GM12878 (cell line): ENCODE measurements at places on chromosomes 12 and 14. TPM values are rescaled to one million over a fixed set of nuclear protein-coding genes. Genes with fewer than 3 reads are reported as not detected.

GRCh38 chr14:31127690-31128089 is 79.9 kb downstream of the HECTD1 start:
- H3K4me1 ChIP-seq = peaks cover 11% of the 10 kb centered on the region
- H3K27me3 ChIP-seq = no peaks in the 10 kb centered on the region
- H3K4me3 ChIP-seq = no peak overlapping the region
- H3K36me3 ChIP-seq = peaks cover 11% of the 10 kb centered on the region
- no peak for DNase-seq

GRCh38 chr14:39175445-39176262 is 600 bp downstream of the PNN start:
- H3K4me3 ChIP-seq = peak overlapping the region; percentile 90
- no peaks in the 10 kb centered on the region for H3K27me3 ChIP-seq
- no peak for DNase-seq
- H3K36me3 ChIP-seq = peaks cover 29% of the 10 kb centered on the region
- peaks cover 7% of the 10 kb centered on the region for H3K4me1 ChIP-seq

- no peak overlapping the region for H3K4me3 ChIP-seq
- no peak overlapping the region for H3K27ac ChIP-seq
- no peak for DNase-seq
These were observed 158.8 kb upstream of the PRMT8 start for GRCh38 chr12:3332188-3332587.

DNA sequence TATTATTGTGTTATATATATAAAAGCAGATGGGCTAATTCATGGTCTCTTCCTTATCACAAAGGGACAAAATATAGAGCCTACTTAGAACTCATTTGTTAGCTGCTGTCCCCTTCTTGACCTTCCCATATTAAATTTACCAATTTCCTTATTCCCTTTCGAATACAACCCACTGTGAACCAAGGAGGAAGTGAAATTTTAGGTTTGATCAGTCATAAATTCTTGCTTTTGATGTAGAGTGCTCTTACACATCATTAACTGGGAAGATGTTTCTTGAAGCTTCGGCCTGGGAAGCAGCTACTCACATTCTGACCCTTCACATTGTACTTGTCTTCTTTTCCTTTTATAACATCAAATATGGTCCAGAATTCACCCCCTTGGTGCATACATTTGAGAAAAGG is 579.0 kb downstream of the LRFN5 start:
- H3K4me3 ChIP-seq = no peak overlapping the region
- no peak overlapping the region for H3K27ac ChIP-seq
- H3K27me3 ChIP-seq = no peaks in the 10 kb centered on the region
- no peaks in the 10 kb centered on the region for H3K36me3 ChIP-seq
- H3K4me1 ChIP-seq = no peaks in the 10 kb centered on the region
- DNase-seq = no peak

- H3K4me3 ChIP-seq = no peak overlapping the region
- no peak overlapping the region for H3K27ac ChIP-seq
- H3K36me3 ChIP-seq = peaks cover 29% of the 10 kb centered on the region
- no peaks in the 10 kb centered on the region for H3K27me3 ChIP-seq
These were observed 2.5 kb downstream of the SFSWAP start for GRCh38 chr12:131713349-131713748.

DNA sequence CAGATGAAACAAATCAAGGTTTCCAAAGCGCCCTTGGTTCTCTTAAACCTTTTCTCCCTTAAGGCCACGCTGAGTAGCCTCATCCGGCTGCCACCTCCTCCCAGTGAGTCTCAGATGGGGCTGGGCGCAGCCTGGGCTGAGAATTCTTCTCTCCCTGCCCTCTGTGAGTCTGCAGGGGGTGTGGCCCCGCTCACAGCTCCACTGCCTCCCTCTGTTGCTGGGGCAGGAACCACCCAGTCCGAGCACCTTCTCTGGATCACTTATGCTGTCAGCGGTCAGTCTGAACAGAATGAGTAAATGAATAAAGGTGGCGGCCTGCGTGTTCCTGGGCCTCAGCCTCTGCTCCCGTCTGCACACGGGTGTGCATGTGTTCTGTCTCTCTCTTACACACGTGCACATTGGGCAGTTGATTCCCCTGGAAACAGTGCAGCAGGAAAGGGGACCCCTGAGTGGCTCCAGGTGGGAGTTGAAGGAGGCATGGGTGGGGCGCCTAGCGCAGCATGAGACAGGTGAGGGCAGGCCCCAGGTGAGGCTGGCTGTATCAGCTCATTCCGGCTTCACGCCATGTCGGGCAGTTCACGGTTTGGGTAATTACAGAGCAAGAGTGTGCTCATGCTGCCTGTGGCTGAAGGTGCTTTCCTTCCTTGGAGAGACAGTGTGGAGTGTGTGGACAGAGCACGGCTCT is 4.3 kb downstream of the PAPLN start:
- no peaks in the 10 kb centered on the region for H3K36me3 ChIP-seq
- peaks cover 8% of the 10 kb centered on the region for H3K27me3 ChIP-seq
- DNase-seq = no peak
- peaks cover 50% of the 10 kb centered on the region for H3K4me1 ChIP-seq

- H3K36me3 ChIP-seq = peaks cover 6% of the 10 kb centered on the region
- no peak overlapping the region for H3K4me3 ChIP-seq
- H3K4me1 ChIP-seq = peaks cover 12% of the 10 kb centered on the region
- H3K27ac ChIP-seq = no peak overlapping the region
- no peaks in the 10 kb centered on the region for H3K27me3 ChIP-seq
These were observed 36.6 kb downstream of the ETV6 start for GRCh38 chr12:11686120-11686519.

DNA sequence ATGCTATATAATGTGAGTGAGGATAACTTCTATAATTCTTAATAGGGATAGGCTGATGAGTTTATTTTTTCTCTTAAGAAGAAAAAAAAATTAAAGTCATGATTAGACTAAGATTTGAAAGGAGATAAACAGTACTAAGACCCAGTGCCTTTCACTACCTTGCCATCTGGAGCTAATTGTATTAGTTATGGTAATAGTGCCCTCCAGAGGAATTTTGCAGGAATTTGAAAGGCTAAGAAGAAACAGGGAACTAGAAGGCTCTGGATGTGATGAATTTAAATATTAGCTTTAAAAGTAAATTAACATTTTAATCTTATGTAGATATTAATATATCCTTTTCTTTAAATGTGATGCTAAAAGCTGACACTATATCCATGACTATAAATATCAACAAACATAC is 36.6 kb upstream of the PIK3C2G start:
- no peaks in the 10 kb centered on the region for H3K36me3 ChIP-seq
- no peaks in the 10 kb centered on the region for H3K27me3 ChIP-seq
- no peaks in the 10 kb centered on the region for H3K4me1 ChIP-seq
- no peak overlapping the region for H3K27ac ChIP-seq
- DNase-seq = no peak

- H3K27me3 ChIP-seq = no peaks in the 10 kb centered on the region
- DNase-seq = no peak
- no peaks in the 10 kb centered on the region for H3K4me1 ChIP-seq
- H3K27ac ChIP-seq = no peak overlapping the region
- no peak overlapping the region for H3K4me3 ChIP-seq
These were observed 17.5 kb upstream of the PPP1CC start for GRCh38 chr12:110760204-110760609.

GRCh38 chr12:3673981-3674708 is 78.8 kb downstream of the CRACR2A start:
- peaks cover 20% of the 10 kb centered on the region for H3K36me3 ChIP-seq
- H3K27me3 ChIP-seq = no peaks in the 10 kb centered on the region
- no peaks in the 10 kb centered on the region for H3K4me1 ChIP-seq
- H3K4me3 ChIP-seq = no peak overlapping the region

DNA sequence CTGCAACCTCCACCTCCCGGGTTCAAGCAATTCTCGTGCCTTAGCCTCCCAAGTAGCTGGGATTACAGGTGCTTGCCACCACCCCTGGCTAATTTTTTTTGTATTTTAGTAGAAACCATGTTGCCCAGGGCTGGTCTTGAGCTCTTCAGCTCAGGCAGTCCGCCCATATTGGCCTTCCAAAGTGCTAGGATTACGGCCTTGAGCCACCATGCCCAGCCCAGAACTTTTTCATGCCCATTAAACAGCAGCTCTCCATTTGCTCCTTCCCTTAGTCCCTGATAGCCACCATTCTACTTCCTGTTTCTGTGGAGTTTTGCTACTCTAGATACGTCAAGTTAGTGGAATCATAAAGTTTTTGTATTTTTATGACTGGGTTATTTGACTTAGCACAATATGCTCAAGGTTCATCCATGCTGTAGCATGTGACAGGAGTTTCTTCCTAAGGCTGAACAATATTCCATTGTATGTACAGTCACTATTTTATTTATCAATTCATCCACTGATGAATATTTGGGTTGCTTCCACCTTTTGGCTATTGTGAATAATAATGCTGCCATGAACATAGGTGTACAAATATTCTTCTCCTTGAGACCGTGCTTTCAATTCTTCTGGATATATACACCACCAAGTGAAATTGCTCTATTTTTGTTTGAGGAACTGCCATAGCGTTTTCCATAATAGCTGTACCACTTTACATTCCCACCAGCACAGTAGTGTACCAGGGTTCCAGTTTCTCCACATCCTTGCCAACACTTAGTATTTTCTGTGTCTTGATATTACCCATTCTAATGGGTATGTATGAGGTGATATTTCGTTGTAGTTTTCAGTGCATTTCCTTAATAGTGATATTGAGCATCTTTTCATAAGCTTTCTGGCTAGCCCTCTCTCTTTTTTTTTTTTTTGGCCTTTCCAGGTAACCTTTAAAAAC is 15.0 kb downstream of the ATF1 start:
- no peak for DNase-seq
- no peaks in the 10 kb centered on the region for H3K27me3 ChIP-seq
- no peaks in the 10 kb centered on the region for H3K4me1 ChIP-seq
- no peak overlapping the region for H3K27ac ChIP-seq
- H3K36me3 ChIP-seq = no peaks in the 10 kb centered on the region
- no peak overlapping the region for H3K4me3 ChIP-seq

- no peaks in the 10 kb centered on the region for H3K36me3 ChIP-seq
- H3K27ac ChIP-seq = no peak overlapping the region
- DNase-seq = no peak
- H3K27me3 ChIP-seq = no peaks in the 10 kb centered on the region
These were observed 96.9 kb downstream of the FIGNL2 start for GRCh38 chr12:51751661-51752060.

GRCh38 chr14:81536241-81536771 is 2.7 kb upstream of the SEL1L start:
- peak overlapping the region; percentile 80 for H3K27ac ChIP-seq
- no peaks in the 10 kb centered on the region for H3K36me3 ChIP-seq
- no peak for DNase-seq
- no peaks in the 10 kb centered on the region for H3K27me3 ChIP-seq

- H3K4me3 ChIP-seq = no peak overlapping the region
- H3K36me3 ChIP-seq = no peaks in the 10 kb centered on the region
- no peaks in the 10 kb centered on the region for H3K27me3 ChIP-seq
- H3K4me1 ChIP-seq = no peaks in the 10 kb centered on the region; the same call in 1 of the 2 replicates
These were observed 20.3 kb downstream of the PRICKLE1 start for GRCh38 chr12:42568952-42569915.

- H3K27me3 ChIP-seq = no peaks in the 10 kb centered on the region
- no peaks in the 10 kb centered on the region for H3K36me3 ChIP-seq
- no peak overlapping the region for H3K27ac ChIP-seq
- H3K4me3 ChIP-seq = no peak overlapping the region
These were observed 185.7 kb downstream of the PRKD1 start for GRCh38 chr14:29741909-29742401.

DNA sequence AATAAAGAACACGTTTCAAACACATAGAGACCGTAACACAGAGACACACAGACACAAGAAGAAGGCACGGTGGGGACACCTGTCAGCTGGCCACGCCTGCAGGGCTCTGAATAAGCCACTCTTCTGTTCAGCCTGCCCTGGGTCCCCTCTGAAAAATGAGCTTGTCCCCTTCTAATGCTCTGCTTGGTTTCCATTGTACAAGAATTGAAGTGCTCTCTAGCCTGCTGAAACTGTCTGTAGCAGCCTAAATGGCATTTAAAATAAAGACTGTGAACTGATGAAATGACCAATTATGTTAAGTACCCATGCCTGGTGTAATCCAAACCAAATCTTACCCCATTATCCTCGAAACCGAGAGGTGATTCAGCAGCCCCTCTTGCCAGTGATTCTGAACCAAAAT is 139.8 kb downstream of the FOXN3 start:
- H3K4me1 ChIP-seq = peaks cover 28% of the 10 kb centered on the region
- peak overlapping the region; percentile 91 for H3K27ac ChIP-seq
- H3K36me3 ChIP-seq = peaks cover 2% of the 10 kb centered on the region
- H3K27me3 ChIP-seq = no peaks in the 10 kb centered on the region
- DNase-seq = no peak

- H3K27ac ChIP-seq = no peak overlapping the region
- no peaks in the 10 kb centered on the region; the same call in 1 of the 2 replicates for H3K27me3 ChIP-seq
- DNase-seq = no peak
- H3K4me3 ChIP-seq = no peak overlapping the region
- no peaks in the 10 kb centered on the region for H3K4me1 ChIP-seq
These were observed 33.1 kb upstream of the PTPRO start for GRCh38 chr12:15289192-15289591.

DNA sequence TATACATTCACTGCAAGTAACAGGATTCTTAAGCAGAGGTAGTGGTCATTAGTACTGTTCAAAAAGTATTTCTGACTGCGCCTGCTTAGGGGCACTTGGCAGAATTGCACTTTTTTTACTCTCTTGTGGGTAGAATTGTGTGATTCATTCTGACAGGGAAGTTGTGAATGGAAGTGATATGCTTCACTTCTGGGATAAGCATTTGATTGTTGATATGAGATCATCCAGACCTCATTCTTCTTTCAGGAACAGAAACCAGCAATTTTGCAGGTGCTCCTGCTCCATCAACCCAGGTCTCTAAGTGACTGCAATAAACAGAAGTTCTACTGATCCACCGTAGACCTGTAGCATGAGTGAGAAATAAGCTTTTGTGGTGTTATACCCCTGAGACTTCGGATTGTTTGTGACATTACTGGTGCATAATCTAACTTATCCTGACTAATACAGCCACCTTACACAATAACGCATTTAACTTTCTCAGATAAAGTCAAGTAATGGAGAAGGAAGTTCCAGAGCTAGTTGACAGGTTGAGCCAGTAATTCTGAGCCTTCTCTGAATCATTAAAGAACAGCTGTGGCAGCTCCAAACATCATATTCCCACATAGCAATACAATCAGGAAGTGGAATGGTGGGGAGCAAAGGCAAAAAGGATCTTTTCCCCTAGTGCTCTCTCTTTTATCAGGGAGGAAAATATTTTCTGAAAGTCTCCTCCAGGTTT is 387.9 kb downstream of the SYT1 start:
- no peaks in the 10 kb centered on the region for H3K27me3 ChIP-seq
- no peaks in the 10 kb centered on the region for H3K36me3 ChIP-seq
- H3K27ac ChIP-seq = no peak overlapping the region
- DNase-seq = no peak
- H3K4me3 ChIP-seq = no peak overlapping the region

DNA sequence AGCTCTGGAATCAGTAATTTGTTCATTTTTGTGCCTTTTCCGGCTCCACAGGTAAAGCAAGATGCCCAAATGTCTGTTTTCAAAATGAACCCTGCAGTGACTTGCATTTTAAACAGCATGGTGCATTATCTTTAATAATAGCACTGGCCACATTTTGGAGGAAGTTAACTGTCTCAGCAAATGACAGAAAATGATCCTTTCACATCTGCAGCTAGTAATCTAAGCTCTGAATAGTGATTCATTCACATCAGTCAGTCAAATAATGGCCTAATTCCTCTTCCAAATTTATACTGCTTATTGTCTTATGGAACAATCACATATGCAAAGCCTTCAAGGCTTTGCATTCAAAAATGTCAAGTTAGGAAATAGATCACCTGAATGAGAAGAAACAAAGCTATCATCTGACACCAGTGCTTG is 75.6 kb downstream of the PPM1H start:
- H3K27me3 ChIP-seq = no peaks in the 10 kb centered on the region
- DNase-seq = no peak
- H3K27ac ChIP-seq = no peak overlapping the region

The OR4E2 gene
- total RNA-seq = not detected in 2 replicates

The PRH2 gene
- not detected in 2 replicates for total RNA-seq

The ACRBP gene
- 1.4 and 1.8 TPM in 2 replicates for total RNA-seq

The TOMM20L gene
- not detected in 2 replicates for total RNA-seq

The MYO1A gene
- total RNA-seq = 0.08 and 0.10 TPM in 2 replicates
